ENCODE measurements at places on chromosomes 6 and 20.

DNA sequence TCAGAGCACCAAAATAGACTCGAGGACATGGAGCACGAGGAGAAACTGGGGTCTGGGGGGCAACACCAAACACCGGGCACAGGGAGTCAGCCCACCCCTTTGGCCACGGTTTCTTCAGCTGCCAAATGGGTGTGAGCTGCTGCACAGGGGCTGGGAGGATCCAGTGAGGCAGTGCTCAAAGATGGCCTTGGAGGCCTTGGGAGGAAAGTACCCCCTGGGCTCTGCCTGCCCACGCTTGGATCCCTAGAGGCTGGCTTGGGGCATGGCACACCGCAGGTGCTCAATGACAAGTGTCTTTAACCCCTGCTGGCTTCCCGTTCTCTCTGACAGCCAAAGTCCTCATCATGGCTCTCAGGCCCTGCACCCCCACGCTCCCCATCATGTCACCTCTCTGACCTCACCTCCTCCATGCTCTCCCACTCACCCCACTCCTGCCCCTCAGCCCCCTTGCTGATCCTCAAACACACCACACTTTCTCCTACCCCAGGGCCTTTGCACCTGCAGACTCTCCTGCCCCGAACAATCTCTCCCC lies 190.3 kb downstream of the ANKRD60 start:
- no peak for DNase-seq

GRCh38 chr20:58828136-58828535 lies 22.6 kb downstream of the GNAS-AS1 start:
- no peak for DNase-seq

DNA sequence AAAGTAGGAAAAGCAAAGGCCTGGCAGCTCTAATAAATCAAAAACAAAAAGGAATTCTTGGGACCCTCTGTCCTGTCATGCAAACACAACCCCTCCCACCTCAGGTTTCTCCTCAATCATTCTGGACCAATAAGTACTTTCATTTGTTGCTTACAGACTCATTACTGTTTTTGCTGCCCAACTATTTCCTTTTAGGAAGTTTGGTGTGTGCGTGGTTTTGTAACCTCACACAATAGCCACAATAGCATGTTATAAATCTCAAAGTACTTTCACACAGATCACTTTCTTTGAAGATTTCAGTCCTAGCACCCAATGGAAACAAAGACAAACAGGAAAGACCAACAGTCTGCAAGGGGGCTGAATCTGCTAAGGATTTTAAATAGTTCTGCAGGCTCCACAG lies 4.5 kb downstream of the MRPL14 start:
- peak; percentile 41 for DNase-seq

DNA sequence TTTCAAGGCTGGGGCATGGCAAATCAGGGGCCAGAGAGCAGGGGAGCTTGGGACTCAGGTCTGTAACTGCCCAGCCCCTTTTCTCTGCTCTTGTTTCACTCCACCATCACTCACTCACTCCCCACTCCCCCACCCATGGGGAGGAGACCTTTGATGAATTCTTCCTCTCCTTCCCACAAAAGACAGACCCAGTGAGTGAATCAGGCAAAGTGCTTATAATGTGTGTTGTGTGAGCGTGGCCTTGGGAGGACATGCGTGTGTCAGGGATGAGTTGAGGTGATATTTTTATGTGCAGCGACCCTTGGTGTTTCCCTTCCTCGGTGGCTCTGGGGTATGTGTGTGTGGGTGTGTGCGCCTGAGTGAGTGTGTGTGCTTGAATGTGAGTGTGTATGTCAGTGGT lies 1.0 kb upstream of the CUL9 start:
- DNase-seq, result no peak

GRCh38 chr6:51450248-51450957 lies 631.7 kb downstream of the TFAP2B start:
- no peak for DNase-seq

GRCh38 chr6:72653026-72653425 lies 31.2 kb downstream of the KCNQ5 start:
- DNase-seq, result no peak

DNA sequence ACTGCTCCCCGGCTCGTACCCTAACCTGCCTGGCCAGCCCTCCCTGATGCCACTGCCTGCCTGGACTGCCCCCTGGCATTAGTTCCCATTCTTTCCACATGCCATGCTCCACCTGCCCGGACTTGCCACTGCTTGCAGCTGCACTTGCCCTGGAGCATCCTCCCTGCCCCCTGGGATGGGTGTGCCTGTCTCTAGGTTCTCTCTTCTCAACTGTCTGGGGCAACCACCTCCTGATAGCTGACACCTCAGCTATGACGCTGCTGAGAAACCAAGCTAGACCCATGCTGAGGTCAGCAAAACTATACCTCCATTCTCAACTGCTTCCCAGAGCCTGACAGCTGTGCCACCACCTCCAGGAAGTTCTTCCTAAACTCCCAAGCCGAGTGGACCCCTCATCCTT lies 72.1 kb downstream of the PERP start:
- DNase-seq, result no peak

GRCh38 chr6:22789315-22789714 lies 219.9 kb downstream of the HDGFL1 start:
- DNase-seq, result no peak

DNA sequence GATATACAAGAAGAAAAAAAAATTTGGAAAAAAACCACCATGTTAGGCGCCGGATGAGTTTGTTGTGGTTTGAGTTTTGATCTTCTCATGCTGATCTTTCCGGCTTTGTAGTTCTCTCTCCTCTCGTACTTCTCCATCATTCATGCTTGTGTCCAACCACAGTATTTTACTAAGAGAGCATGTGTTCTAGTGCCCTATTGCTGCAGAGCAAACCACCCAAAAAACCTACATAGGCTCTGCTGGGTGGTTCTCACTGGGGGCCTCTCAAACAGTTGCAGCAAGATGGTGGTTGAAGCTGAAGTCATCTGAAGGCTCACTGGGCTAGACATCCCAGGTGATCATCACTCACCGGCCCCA lies 404.2 kb downstream of the PLCB1 start:
- DNase-seq, result no peak

- no peak for DNase-seq
Measured at GRCh38 chr6:113315879-113316278, 541.3 kb upstream of the MARCKS start.

DNA sequence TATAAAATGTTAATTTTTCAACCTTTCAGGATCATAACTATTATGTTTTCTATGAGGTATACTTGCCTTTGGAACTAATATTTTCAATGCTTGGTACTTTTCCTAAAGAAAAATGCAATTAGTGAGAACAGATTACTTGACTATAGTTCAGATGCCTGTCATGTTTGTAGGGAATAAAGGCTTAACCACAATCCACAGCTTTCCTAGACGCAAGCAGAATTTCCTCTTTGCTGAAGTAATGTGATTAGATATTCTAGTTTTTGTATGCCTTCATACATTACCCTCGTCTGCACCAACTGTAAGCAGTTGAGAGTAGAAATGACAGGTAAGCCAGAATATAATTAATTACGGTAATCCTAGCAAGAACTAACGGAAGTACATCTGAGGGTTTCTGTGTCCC lies 581.4 kb upstream of the MMS22L start:
- no peak for DNase-seq

GRCh38 chr6:15384901-15385300 lies 139.0 kb downstream of the JARID2 start:
- no peak for DNase-seq

DNA sequence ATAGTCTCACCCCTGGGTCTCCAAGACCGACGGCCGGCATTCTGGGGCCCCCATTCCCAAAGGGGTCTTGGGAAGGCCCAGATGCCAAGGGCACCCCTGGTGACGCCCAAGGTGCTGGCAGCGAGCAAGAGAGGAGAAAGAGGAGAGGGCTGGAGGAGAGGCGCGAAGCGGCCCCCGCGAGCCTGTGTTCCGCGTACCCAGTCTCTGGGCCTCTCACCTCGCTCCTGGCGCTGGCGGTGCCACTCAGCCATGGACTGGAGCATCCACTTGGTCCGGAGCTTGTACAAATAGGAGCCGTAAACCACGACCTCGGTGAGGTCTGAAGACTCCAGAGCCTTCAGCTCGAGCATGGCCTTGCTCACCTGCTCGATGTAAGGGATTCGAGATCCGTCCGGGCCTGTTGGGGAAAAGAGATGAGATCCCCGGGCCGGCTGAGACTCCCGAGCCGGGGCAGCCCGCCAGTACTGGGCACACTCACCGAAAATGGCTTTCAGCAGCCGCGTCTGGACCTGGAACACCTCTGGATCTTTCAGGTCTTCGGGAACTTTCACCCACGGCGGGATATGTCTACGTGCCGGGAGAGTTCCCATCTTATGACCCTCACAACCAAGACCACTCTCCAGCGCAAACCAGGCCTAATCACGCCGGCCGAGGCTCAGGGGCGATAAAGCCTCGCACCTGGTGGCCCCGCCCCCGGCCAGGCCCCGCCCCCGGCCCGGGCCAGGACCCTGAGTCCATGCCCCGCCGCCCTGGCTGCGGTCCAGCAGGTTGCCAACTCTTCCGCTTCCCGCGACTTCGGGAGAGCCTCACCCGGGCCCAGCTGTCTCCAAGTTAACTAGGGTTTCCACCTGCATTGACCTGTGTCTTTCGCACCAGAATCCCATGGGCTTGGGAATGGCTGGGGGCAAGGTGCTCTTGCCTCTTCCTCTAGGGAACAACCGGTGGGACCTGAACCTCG lies at the start of gene DPPA5:
TSS of gene DPPA5 (minus strand) at position 641 of the 958 bp plus-strand sequence. CDS start at position 590, 51 bp downstream.
- DNase-seq, result no peak

DNA sequence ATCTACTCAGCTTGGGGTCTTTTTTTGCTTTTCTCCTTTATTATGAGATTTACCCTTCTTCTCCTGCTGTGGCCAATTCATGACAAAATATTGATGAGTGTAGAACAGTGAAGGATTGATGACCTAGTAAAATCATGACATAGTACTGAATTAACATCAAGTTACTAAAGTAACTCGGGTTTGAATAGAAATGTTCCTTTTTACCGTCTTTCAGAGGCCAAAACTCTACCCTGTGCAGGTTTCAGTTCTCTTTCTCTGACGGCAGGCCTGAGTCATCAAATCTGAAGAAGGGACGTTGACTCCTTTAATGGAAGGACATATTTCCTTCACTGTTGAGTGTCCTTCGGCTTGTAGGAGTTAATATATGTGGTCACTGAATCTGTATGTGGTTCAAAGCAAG lies 80.7 kb downstream of the RREB1 start:
- DNase-seq, result peak; percentile 7

- no peak for DNase-seq
Measured at GRCh38 chr20:40651151-40651550, 37.9 kb downstream of the MAFB start.

GRCh38 chr6:105015482-105015881 lies 58.6 kb downstream of the LIN28B start:
- no peak for DNase-seq

DNA sequence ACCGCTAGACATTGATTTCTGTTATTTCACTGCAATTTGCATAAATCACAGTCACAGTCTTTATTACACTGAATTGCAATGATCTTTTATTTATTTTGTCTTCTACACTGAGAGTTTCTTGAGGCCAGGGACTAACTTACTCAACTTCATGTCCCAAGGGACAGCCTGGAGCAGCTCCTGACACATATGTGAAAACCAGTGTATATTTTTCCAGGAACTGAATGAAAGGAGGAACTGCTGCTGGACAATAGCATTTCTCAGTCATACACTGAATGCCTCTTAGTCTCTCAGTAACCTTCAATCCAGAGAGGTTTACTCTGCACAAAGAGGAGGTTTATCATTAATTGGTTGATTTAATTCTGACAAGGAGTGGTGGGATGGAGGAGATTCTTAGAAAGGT lies 5.9 kb downstream of the F13A1 start:
- DNase-seq, result no peak

DNA sequence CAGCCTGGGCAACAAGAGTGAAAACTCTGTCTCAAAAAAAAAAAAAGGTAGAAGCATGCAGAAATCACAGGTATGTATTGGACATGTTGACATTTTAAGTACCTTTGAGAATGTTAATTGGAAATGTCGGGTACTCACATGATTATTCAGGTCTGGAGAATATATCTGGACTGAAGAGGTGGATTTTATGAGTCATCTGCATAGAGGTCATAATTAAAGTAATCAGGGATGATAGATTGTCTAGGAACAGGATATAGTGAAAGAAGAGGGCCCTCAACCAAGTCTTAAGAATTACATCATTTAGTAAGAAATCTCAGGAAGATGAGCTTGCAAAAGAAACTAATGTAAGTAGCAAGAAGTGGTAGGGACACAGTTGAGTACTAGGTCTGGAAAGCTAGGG lies 212.5 kb downstream of the UTRN start:
- no peak for DNase-seq

- DNase-seq, result no peak
Measured at GRCh38 chr6:2632368-2632767, 118.4 kb downstream of the MYLK4 start.

GRCh38 chr6:164409309-164410009 lies 899.9 kb downstream of the C6orf118 start:
- DNase-seq, result no peak

- DNase-seq, result no peak
Measured at GRCh38 chr6:136317971-136318370, 28.3 kb upstream of the BCLAF1 start.

- no peak for DNase-seq
Measured at GRCh38 chr6:144036064-144036834, 28.2 kb upstream of the PLAGL1 start.

- DNase-seq, result peak; percentile 39
Measured at GRCh38 chr20:4592316-4593148, 129.2 kb upstream of the PRND start.

- no peak for DNase-seq
Measured at GRCh38 chr20:36773107-36773596, 411 bp downstream of the DSN1 start.

GRCh38 chr6:98380589-98380988 lies 453.8 kb upstream of the POU3F2 start:
- no peak for DNase-seq

Measured in CD4-positive, alpha-beta T cell treated with Interleukin-1 beta for 1 hour (primary cell).